ENCODE measurements at places on chromosomes 4 and X.

DNA sequence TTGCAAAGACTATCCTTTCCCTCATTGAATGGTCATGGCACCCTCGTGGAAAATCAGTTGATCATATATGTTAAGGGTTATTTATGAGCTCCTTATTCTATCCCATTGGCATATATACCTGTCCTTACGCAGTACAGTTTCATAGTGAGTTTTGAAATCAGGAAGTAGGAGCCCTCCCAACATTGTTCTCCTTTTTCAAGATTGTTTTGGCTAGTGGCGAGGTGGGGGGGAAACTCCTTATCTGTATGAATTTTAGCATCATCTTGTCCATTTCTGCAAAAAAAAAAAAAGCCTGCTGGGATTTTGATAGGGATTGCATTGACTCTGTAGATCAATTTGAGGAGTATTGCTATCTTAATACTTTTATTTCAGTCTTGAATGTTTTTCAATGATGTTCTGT lies 2.5 kb upstream of the USP9X start:
- no peak for DNase-seq

- DNase-seq: peak; percentile 1
These were observed 15.8 kb upstream of the RGS12 start for GRCh38 chr4:3276986-3277385.

GRCh38 chrX:108945883-108946523 lies 209.6 kb upstream of the IRS4 start:
- DNase-seq: no peak

DNA sequence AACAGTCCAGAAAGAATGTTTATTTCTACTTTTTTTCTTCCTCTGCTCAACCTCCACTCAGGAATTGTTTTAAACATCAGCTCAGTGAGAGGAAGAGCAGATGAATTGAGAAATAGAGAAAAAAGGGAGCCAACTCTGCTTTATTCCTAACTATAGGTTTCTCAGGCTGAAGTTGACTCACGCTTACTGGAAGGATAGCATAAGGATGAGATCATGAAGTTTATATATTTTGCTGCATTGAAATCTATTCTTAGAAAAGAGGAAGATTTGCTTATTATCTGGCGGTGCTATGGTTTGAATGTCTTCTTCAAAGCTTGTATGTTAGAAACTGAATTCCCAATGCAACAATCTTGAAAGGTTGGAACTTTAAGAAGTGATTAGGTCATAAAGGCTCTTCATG lies 1673.4 kb upstream of the PCDH7 start:
- no peak for DNase-seq

DNA sequence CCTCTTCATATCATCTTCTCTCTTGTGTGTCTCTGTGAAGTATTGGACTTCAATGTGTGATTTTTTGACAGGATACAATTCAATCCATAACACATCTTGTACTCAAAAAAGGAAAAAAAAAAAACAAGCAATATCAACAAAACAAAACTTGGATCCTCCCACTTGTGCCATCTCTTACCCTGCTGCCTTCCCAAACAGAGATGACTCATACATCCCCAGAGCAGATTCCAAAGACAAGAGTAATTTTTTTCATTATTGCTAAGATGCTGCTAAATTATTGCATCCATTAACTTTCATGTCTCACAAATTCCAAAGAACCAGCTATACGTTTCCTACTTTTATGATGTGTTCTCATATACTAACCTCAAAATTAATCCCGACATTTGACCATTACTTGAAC lies 479.2 kb downstream of the GBA3 start:
- no peak for DNase-seq

DNA sequence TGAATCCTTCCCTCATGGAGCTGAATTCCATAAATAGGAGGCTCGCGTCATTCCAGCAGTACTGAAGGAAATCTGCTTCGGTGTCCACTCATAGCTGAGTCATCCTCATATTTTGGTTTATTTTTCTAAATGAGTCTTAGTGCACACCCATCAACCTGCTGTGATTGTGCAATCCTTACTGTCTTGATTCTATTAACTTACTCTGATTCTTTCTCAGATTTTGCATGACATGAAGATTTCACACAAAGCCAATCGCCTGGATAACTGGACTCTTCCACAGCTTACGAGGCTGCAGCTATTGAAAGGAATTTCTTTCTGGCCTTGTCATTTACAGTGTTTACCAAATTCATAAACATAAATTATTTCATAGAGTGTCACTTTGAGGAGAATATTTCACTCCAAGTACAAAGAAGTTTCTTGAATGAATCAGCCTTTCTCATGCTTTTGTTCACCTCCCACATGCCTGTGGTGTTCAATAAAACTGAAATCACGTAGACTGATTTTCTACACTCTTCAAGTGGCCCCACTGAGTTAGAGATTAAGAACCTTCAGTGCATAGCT lies 207.6 kb upstream of the SLITRK2 start:
- DNase-seq: no peak

- no peak for DNase-seq
These were observed 660 bp upstream of the ARHGEF9 start for GRCh38 chrX:63785708-63786040.

- DNase-seq: no peak
These were observed 21.8 kb downstream of the TXLNG start for GRCh38 chrX:16807976-16808542.

DNA sequence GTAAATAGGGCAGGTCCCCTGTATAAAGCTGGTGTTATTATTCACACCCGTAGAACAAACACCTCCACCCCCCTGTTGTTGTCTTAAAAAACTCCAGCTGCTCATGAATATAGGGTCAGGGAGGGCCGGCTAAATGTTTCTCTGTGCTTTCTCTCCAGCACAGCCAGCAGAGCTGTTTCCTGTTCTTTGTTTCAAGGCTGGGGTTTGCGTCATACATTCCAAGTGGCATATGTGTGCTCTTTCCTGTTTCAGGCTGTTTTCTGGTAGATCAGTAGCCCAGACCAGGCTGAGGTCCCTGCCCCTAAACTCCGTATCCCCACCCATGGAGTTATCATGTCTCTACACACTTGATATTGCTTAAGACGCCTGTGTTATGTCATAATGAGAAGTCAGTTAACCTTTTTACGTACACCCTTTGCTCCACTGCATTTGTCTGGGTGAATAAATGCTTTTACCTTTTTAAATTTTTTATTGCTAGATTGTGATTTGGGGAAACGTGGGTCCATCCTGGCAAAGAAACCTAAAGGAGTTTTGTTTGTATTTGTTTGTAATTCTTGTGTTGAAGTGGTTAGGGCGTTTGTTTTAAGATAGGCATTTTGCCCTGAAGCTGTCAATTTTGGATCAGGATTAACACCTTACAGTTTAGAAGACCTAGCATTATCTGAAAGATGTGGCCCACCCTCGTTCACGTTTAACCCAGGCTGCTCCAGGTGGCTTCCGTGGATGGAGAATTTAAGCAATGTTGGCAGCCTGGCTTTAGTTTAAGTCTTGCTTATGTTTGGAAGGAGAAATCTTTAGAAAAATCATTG lies 3.3 kb downstream of the KLF3 start:
- DNase-seq: no peak

GRCh38 chr4:33931026-33931425 lies 2313.3 kb downstream of the ARAP2 start:
- DNase-seq: no peak

DNA sequence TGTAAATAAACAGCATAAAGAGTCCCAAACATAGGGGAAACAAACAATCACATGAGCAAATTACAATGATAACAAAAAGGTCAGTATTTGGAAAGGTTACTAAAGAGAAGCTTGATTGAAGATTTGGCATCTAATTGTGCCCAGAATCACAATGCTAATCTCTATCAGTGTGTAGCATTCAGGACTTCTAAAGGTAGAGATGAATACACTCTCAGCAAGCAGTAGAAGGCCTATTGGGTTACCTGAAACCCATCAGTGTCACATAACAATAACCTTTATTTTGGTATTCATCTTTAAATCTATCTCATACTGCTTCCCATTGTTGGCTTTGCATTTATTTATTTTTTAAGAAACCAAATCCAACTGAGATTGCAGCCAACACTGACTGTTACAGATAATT lies 319.5 kb downstream of the ACTRT1 start:
- DNase-seq: no peak

GRCh38 chr4:106569146-106570031 lies 200.8 kb upstream of the GIMD1 start:
- DNase-seq: no peak

- DNase-seq: no peak
These were observed 3.3 kb downstream of the TRIM2 start for GRCh38 chr4:153207567-153207966.

DNA sequence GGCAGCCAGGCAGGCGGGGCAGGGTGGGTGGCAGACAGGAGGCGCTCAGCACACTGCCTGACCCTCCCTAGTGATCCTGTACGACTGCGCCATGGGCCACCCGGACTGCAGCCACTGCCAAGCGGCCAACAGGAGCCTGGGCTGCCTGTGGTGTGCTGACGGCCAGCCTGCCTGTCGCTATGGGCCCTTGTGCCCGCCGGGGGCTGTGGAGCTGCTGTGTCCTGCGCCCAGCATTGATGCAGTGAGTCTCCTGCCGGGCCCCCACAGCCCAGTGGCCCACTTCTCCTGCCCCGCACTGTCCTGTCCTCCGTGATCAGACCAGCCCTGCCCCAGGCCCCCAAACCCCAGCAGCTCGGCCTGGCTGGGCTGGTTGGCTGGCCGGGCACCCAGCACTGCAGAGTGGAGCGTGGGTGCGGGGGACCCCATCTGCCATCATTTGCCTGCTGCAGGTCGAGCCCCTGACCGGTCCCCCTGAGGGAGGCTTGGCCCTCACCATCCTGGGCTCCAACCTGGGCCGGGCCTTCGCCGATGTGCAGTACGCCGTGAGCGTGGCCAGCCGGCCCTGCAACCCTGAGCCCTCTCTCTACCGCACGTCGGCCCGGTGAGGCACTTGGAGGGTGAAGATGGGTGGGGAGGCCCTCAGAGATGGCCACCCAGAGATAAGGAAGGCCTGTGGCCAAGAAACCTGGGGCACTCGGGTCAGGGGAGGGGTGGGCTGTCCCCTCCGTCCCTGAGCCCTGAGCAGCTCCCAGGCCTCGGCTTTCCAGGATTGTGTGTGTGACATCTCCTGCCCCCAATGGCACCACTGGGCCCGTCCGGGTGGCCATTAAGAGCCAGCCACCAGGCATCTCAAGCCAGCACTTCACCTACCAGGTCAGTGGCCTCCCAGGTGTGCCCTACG lies 7.6 kb downstream of the PLXNB3 start:
- DNase-seq: no peak

DNA sequence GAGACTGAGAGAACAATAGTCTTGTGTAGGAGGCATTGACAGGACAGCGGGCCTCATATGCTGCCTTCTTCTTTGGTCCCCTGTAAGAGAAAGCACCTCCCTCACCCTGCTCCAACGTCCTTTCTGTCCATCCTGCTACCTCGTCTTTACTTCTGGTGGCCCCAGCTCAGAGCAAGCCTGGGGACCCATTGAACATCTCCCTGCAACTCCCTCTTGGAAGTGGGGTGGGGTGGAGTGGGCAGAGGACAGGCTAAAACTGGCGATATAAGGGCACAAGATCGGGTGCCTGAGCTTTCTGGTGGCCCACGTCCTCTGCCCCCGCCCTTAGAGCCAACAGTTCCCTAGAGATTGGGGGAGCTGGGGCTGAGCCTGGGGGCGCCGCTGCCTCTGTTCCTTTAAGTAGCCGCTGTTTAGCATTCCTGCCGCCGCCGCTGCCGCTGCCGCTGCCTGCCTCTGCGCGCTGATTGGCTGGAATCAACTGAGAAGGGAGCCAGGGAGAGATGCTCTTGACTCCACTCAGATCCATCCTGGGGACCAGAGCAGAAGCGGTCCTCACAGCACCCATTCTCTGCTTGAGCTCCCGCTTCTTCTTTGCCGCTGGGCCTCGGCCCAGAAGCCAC lies at the start of gene DLG3:
Gene DLG3 (plus strand): TSS at position 510 of the 620 bp plus-strand sequence. CDS start 367 bp downstream, outside the sequence.
- DNase-seq: peak; percentile 43
